Activated naive CD4-positive, alpha-beta T cell treated with anti-CD3 and anti-CD28 coated beads, Interleukin-2, amount 10 ng/mL, durations not matched to agents 7 days and 5 days (primary cell): ENCODE measurements at places on chromosomes 6 and 20.

DNA sequence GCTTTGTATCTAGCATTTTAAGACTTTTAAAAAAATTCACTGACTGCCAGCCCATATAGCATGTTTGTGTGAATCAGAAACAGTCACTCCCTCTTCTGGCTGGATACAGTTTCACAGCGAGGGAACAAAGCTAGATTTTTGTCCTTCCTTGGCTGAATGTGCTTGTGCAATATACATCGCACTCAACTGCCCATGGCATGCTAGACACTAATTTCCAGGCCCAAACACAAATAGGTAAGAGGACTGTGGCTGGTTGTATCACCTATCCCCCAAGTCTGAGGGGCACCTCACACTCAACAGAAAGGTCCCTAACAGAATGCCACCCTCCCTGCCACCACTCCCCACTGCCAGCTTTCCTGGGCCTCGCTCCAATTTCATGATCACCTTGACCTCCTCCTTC, 16.2 kb upstream of the BLCAP start:
- DNase-seq: no peak

GRCh38 chr6:81731814-81732213, 20.7 kb downstream of the TENT5A start:
- DNase-seq: no peak

GRCh38 chr6:73566954-73567591, 46.2 kb upstream of the EEF1A1 start:
- DNase-seq: no peak

GRCh38 chr6:87723170-87724078, 21.4 kb upstream of the AKIRIN2 start:
- no peak for DNase-seq

DNA sequence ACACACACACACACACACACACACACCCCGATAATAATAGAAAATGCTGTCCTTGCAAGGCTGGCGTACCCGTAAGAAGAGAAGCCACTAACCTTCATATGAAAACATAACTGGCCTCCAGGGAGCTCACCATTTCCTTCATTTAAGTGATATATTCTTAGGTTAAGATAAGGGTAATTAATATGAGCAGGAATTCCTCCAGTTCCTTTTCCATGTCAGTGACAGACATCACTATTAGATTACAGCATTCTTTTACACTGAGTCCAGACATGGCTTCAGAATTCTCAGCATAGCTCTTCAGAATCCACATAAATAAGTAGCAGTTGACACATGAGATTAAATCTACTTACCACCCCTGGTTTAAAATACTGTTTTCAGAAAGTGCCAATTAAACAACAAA, 121.9 kb downstream of the SIM1 start:
- no peak for DNase-seq

- DNase-seq: no peak
These were observed 27.5 kb upstream of the MYMX start for GRCh38 chr6:44189257-44189656.

- no peak for DNase-seq
These were observed 17.6 kb downstream of the BPIFB4 start for GRCh38 chr20:33097001-33097400.
